GM12892 (cell line): ENCODE measurements at places on chromosomes 2 and 18.
A peak's percentile ranks its signal among the peaks of the same experiment; 100 is the strongest.

- no peak for DNase-seq
These were observed 57.7 kb upstream of the CTIF start for GRCh38 chr18:48481092-48481491.

DNA sequence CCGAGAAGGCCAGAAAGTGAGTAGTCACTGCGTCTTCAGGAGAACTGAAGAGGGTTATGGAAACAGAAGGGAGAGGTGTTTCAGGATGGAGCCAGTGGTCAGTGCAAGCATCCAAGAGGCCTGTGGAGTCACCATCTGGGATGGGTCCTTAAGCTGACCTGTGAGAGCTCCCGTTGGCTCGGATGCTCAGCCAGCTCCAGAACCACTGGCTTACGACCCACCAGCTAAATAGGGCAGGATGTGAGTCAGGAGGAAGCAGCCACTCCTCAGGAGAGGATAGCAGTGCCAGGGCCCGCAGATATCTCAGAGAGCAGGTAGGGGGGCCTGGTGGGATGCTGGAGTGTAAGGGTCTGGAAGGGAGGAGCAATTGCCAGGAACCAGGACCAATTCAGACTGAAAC is 63.1 kb upstream of the B3GNT7 start:
- DNase-seq: no peak

GRCh38 chr2:103161456-103162289 is 399.8 kb downstream of the TMEM182 start:
- DNase-seq: peak; percentile 19

DNA sequence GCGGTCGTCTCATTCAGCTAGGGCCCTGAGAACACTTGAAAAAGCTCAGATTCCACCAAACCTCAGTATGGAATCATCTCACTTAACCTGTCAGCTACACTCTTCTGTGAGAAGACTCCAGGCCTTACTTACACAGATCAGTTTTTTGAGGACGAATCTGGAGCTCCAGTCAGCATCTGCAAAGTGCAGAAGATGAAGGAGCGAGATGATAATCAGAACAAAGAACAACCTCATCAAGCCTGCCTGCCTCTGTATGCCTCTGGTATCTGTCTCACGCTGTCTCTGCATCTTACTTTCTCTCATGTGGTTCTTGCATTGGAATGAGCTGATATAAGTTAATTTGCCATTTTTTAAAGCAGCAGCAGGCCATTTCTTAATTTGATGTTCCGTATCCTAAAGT is 444.1 kb upstream of the LRATD1 start:
- no peak for DNase-seq

GRCh38 chr2:175690113-175690837 is 311.8 kb downstream of the LNPK start:
- DNase-seq: no peak

DNA sequence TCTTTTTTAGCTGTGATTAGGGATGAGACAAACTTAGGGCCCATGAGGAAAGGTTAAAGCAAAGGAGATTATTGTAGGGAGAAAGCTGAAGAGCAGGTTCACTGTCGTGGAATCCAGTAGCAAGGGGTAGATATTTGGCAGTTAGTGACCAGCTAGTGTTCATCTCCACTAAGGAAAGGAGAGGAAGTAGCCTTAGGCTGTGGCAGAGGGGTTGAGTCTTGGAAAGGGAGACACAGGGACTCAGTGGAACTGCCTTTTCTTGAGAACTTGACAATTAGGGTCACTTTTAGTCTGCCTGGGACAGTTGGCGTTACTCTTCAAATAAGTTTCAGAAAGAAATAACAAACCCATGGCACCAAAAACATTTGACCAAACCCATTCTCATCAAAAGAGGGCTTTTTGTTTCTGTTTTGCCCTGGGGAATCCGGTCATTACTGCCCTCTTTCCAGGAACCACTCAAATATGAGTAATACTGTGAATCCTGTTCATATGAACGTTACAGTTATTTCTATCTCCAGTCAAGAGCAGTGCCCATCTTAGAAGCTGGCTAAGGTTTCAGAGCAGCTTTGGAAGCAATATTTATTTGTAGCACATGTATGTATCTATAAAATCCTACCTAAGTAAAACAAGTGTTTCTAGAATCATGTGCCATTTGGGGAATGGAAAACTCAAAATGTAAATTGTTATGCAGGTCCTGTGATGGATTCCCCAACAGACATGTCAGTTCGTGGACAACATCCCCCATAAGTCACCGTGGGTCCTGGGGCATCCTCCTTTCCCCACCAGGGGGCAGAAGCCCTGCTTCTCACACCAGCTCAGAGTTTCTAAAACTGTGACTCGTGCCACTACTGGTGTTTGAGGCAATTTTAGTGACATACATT is 77.3 kb upstream of the PHLPP1 start:
- DNase-seq: peak; percentile 34

DNA sequence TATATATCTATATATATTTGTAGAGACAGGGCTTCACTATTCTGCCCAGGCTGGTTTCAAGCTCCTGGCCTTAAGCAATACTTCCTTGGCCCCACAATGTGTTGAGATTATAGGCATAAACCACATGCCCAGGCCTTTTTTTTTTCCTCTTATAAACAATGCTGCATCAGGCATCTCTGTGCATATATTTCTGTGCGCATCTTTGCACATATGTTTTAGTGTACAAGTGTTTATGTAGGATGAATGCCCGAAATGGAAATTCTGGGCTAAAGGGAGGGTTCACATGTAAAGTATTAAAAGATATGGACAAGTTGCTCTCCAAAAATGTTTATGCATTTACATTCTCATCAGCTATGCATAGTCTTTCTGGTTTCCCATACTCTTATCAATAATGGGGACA is 183.2 kb upstream of the SPRED2 start:
- no peak for DNase-seq

DNA sequence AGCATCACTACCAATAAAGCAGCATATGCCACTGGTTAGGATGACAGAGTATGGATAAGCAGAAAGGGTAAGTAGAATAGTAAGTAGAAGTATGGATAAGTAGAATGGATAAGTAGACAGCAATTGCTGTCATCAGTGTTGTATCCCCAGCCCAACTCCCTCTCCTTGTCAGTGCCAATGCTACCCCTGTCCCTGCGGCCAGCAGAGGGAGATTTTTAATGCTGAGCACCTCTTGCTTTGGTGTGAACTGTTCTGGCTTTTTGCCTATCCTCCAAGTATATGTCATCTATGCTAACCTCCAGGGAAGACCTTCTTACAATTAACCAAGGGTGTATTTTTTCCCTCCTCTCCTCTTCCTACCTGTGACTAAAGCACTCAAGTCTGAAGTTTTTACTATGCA is 136.7 kb upstream of the SPHKAP start:
- no peak for DNase-seq

DNA sequence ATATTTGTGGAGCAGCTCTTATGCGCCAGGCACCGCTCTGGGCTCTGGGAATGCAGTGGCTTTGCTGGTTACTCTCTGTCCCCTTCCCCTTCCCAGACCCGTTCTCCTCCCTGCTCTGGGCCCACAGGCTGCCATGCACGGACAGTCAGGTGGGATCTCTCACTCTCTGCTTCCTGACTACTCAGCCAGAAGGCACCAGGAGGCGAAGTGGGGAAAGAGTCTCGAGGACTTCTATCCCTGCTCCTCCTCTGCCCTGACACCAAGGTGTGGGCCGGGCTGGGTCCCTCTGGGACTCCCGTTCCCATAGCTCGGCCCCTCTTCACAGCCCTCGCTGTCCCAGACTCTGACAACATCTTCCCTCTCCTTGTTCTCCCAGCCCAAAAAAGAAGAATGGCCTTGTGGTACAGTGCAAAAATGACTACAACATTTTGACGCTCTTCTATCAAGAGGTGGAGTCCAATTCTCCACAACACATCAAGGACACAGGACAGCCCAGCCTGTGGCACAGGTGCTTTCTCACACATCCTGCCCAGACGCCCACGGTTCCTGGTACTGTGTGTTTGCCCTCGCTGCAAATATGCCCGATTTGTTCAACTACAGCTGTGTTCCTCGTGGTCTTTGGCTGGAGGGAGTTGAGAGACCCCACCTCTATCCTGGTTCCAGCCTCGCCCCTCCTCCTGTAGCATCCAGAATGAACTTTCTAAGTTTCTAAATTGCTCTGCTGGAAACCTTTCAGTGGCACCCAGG is 14.0 kb upstream of the DUSP2 start:
- DNase-seq: no peak

GRCh38 chr2:4168834-4169233 is 465.5 kb downstream of the DCDC2C start:
- no peak for DNase-seq

DNA sequence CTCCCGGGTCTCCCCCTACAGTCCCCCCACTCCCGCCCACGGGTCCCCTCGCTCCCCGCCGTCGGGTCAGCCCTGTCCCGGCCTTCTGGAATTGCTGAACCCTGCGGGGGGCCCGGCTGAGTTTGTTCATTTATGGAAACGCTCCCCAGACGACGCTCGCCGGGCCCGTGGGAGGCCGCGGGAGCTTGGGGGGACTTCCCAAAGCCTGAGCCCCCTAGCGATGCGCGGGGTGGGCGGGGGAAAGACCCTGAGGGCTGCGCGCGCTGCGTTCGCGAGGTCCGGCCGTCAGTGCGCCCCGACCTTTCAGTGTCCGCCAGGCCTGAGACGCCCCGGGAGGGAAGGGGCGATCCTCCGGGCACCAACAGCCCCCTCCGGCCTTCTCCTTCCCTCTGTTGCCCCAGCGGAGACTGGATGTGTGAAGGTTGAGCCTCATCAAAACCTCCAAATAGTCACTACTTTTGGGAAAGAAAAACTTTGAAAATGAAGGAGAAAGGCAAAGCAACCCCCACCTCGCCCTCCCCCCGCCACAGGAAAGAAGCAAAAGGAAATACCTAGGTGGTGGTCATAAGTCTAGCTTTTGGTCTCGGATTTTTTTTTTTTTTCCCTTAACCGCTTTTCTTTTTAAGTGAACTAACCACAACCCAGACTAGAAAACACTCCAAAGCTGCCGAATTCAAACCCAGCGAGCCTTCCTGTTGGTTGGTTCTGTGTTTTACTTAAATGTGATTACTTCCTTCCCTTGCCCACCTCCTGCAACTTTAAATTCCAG is 509 bp upstream of the CYS1 start:
- no peak for DNase-seq

- no peak for DNase-seq
These were observed 482.3 kb downstream of the TGIF1 start for GRCh38 chr18:3932276-3932675.

DNA sequence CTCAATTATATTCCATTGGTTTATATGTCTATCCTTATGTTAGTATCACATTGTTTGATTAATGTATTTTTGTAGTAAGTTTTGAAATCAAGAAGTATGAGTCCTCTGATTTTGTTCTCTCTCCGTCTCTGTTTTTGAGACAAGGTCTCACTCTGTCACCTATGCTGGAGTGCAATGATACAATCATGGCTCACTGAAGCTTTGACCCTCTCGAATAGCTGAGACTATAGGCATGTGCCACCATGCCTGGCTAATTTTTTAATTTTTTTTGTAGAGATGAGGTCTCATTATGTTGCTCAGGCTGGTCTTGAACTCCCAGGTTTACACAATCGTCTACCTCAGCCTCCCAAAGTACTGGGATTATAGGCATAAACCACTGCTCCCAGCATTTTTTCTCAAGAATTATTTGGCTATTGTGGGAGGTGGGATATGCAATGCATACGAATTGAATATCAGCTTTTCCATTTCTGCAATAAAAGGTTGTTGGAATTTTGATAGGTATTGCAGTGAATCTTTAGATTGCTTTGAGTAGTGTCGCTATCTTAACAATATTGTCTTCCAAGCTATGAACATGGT is 17.7 kb upstream of the GORASP2 start:
- DNase-seq: no peak

DNA sequence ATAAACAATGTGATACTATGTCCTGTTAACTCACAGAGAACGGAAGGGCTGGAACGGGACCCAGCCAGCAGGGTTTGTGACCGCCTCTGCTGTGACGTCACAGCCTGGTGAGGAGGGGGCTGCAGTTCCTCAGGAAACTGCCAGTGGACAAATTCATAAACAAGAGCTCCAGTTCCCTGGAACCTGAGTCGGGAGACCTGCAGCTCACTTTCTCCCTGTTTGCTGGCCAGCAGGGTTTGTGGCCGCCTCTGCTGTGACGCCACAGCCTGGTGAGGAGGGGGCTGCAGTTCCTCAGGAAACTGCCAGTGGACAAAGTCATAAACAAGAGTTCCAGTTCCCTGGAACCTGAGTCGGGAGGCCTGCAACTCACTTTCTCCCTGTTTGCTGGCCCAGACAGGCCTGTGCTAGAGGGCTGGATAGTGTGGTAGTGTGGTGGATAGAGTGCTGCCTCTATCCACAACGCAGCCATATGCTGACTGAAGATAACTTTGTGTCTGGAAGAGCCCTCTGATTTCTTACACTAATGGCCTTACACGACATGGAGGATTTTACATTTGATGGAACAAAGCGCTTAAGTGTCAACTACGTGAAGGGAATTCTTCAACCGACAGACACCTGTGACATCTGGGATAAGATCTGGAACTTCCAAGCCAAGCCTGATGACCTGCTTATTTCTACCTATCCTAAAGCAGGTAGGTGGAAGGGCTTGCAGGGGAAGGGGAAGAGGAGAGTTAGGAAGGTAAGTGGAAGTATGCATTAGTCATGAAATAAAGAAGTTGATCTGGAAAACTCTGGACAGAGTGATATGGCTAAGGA is at the start of gene SULT1C4:
SULT1C4 (plus strand) TSS at position 140 of the 816 bp plus-strand sequence; CDS start at position 524, 384 bp downstream.
- no peak for DNase-seq

DNA sequence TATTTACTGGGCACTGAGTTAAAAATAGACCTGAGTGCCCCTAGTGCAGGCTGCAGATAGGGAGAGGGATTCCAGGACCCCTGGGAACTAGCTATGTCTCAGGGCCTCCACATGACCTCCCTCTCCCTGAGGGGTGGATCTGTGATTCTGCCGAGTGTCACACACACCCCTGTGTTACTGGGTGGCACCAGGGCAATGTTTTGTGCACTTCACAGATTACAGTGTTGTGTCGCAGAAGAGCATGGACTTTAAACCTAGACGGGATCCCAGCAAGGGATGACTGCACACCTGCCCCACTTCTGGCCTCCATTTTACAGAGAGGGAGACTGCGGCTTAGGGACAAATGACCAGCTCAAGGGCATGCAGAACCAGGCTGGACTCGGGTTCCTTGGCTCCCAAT is 65.6 kb downstream of the ZFP36L2 start:
- no peak for DNase-seq

DNA sequence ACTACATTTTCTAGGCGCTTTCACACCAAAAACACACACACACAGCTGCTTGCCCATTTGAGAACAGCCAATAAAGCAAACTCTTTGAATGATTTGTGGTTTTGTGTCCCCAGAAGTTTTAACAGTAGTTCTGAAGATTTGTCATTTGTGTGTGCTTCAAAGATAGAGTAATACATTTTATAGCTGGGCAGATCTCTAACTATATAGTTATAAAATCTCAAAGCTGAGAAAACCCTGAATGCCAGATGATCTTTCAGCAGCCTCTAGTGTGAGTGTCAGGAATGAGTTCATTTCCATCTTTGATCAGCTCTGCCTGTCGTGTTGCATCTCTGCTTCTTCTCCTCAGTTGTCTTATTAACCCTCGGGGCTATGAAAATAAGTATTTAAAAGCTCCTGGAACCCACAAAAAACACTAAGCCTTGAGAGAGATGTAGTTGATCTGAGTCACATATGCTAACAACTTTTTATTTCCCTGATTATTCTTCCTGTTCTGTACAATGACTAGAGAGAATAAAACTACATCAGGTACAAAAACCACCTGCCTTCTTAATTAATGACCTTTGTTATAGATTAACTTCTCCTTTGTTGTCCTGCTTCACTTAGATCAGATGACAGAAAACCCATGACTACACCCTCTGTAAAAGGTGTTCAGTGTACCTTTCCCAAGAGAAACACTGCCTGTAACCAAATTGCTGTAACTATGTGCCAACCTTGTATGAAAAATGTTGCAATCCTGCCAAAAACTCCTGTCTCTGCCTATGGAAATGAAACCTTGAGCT is 30.0 kb upstream of the SLC3A1 start:
- DNase-seq: no peak
